Thoracic aorta (tissue), 2 donors: ENCODE measurements at places on chromosomes 11 and 22. TPM values are rescaled to one million over a fixed set of nuclear protein-coding genes. Genes with fewer than 3 reads are reported as not detected.

DNA sequence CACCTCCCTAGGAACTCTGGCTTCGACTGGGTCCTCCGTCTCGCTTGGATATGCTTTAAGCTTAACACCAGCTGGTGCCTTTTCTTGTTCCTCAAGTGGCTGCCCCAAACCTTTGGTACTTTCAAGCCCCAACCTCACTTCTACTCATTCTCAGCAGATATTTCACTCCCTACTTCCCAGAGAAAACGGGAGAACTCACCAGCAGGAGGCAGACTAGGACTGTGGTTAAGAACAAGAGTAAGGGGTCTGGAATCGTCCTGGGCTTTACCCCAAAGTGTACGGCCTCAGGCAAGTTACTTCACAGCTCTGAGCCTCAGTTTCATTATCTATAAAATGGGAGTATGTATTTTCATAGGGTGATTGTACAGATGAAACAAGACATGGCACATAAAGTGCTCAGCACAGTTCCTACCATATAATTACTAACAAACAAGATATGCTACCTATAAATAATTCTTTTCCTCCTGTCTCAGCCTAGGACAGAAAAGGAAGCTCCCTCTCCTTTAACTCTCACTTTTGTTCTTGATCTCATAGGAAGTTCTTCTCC, 37.8 kb downstream of the PAMR1 start:
- DNase-seq, result no peak

DNA sequence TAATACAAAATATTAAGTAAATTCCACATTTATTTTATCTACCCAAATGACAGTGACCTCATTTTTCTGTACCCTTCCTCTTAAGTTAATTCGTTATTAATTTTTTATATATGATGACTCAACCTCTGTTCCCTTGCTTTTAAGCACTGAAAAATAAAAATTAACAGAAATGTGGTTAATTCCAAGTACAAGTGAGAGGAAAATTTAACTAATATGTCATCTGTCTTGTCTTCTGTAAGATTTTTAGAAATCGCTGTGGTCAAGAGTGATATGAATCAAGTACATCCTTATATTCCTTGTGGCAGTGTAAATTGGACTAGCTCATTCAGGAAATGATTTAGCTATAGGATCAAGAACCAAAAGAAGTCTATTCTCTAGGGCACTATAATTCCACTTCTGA, 74.5 kb downstream of the PDHX start:
- no peak for DNase-seq

DNA sequence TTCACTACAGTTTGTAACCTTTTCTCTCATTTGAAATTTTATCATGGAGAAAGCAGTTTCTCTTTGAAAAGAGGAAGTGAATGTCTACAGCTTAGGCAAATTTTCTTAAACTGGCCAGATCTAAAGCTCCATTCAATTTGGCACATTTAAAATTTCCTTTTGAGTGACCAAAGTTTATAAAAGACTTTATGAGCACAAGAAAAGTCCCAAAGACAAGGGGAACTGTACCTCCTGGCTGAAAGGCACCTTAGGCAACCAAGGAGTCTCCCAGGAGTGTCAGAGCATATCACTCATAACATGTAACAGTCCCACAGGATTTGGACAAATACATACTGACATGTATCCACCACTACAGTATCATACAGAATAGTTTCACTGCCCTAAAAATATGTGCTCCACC, 41.3 kb downstream of the NARS2 start:
- no peak for DNase-seq

DNA sequence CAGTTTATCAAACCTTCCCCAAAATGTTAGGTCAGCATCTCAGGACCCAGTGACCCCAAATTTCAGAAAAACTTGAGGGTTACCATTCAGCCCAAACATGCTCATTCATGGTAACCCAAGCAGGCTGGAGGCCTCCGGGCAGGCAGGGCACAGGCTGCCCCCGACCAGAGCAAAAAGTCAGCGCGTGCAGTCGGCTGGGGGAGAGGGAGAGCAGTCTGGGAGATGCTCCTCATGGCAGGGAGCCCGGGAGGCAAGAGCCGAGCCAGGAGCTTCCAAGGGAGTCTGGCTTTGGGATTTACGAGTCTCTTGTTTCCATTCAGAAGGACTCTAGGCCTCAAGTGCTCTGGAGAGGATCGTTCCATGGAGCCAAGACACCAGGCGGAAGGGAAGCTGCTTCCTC, 45.7 kb downstream of the RPUSD4 start:
- DNase-seq, result no peak

- no peak for DNase-seq
Measured at GRCh38 chr11:123561431-123561800, 93.0 kb downstream of the SCN3B start.

Gene OR10S1
- not detected for total RNA-seq

DNA sequence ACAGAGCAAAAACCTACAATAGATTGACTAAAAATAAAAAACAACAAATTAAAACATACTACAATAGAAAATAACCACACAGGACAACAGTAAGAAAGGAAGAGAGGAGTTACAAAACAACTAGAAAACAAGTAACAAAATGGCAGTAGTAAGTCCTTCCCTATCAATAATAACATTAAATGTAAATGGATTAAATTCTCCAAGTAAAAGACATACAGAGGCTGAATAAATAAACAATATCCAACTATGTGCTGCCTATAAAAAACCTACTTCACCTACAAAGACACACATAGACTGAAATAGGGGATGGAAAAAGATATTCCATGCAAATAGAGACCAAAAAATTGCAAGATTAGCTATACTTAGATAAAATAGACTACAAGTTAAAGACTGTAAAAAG, 57.0 kb upstream of the RASSF10 start:
- no peak for DNase-seq

Gene C1QTNF4
- total RNA-seq, result 2.8 TPM

GRCh38 chr11:44539971-44540370, 25.5 kb upstream of the CD82 start:
- DNase-seq, result no peak

Gene CSRP3
- total RNA-seq, result not detected

- DNase-seq, result no peak
Measured at GRCh38 chr11:6326303-6326702, 6.0 kb upstream of the CAVIN3 start.

GRCh38 chr22:41417622-41418390, 28.8 kb downstream of the TOB2 start:
- DNase-seq, result peak; percentile 85

DNA sequence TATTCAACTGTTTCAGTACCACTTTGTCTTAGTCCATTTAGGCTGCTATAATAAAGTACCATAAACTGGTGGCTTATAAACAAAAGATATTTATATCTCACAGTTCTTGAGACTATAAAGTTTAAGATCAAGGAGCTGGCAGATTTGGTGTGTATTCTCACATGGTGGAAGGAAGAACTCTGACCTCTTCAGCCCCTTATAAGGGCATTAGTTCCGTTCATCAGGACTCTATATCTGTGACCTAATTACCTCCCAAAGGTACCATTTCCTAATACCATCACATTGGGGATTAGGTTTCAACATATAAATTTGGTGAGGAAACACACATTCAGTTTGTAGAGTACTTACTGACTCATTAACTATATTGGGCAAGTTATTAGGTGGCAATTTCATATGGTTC, 10.7 kb upstream of the ARL14EP start:
- no peak for DNase-seq

DNA sequence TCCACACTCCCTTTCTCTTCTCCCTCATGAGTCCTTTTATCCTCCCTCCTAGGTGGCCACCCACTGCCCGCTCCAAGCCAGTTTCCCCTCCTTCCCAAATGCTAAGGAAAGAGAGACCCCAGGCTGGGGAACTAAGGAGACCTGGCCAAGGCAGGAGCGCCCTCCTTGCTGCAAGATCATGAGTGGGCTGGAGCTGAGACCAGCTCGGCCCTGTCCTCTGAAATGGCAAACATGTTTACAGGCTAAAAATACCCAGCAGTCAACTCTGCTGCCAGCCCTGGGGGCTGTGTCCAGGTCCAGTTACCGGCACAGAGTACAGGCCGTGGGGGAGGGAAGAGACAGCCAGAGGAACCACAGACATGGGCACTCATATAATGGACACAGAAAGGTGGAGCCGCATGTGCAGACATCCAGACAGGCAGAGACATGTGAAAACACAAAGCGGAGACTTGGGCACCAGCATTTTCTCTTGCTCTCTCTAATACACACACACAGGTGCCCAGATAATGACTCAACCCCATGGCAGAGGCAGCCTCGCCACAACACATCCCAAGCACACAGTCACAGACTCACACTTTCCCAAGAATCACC, 1.2 kb upstream of the AHNAK start:
- no peak for DNase-seq

Gene CNTF
- total RNA-seq, result 5.3 TPM
